AG09309 (cell line): ENCODE measurements at places on chromosomes 6 and 20.

DNA sequence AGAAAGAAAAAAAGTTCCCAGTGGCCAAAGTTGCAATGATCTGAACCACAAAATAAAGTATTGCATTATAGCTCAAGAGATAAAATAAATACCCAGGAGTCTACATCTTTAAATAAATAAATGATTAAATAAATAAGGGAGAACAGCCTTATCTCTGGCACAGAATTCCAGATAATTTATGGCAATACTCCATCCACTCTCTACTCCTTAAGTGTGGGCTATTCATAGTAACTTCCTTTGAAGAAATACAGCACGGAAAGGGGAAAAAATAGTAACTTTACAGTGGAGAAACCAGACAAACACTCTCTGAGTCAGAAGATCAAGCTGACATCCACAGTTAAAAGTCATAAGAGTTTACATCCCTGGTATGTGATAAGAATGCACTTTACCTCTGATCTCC lies 11.6 kb downstream of the AURKA start:
- DNase-seq, result no peak

DNA sequence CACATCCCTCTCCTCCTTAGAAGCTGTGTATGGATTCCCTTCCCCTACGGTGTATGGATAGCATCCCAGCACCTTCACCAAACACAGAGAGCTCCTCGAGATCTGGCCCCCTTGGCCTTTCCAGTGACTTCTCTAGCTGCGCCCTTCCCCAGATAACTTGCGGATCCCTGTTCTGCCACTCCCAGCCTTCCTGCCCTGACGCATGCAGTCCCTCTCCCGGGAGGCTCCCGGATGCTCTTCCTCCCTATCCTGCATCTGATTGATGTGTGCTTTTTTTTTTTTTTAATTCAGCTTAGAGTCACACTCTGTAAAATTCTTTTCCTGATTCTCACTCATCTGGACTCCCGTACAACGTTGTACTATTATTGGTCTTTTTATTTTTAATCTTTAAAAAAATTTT lies 44.8 kb downstream of the GCNT2 start:
- no peak for DNase-seq

GRCh38 chr6:137919837-137920730 lies 53.0 kb downstream of the TNFAIP3 start:
- DNase-seq, result no peak

GRCh38 chr6:96948631-96949030 lies 24.1 kb downstream of the KLHL32 start:
- no peak for DNase-seq

GRCh38 chr6:170125456-170126300 lies 165.2 kb downstream of the DLL1 start:
- no peak for DNase-seq

- no peak for DNase-seq
Measured at GRCh38 chr6:13375360-13375878, 47.1 kb upstream of the TBC1D7 start.
